ENCODE measurements at places on chromosomes 1 and 21.
A peak's percentile ranks its signal among the peaks of the same experiment; 100 is the strongest.

DNA sequence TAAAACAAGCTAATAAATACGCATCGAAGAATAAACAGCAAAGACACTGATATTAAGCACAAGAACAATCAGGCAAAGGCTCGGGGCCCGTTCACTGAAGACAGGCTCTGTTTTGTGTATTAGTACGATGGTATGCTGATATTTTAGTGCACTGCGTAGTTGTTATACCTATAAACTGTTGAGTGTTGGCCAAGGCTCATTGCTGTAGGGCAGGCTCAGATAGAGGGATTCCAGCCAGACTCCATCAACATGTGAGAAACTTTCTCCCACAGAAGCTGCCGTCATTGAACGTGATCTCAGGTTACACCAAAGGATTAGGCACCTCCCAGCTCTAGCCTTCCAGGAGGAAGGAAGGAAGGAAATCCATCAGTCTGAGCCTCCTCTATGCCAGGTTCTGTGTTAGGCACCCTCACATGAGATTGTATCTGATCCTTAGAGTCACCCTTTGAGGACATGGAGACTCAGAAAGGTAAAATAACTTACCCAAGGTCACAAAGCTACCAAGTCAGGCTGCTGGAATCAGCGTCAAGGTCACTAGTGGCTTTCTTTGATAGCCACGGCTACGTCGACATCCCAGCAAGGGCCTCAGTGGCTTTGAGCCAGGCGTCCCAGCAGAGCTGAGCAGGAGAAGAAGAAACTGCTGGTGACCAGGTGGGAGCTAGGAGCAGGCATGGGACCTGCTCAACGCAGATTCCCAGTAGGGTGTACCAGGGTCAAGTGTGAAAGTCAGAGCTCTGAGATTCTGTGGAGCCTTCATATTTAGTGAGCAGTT lies 14.8 kb downstream of the BCAR3 start:
- DNase-seq = no peak

- no peak for DNase-seq
These were observed 333.6 kb downstream of the KCTD3 start for GRCh38 chr1:215900684-215901083.

DNA sequence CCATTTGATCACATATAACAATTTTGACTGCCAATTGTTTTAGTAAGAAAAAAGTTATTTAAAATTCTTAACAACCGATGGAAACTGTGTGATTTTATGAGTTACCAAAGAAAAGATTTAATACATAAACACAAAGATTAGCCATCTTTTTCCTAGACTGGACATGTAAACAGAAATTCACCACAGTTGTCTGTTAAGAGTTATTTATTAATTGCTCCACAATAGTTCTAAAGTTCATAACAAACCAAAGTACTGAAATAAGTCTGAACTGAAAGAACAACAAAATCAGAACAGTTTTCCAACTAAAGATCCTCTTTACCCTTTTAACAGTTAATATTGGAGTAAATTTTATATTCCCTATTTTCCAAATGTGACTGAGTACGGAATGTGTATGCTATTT lies 8.6 kb downstream of the ZNF281 start:
- DNase-seq = no peak

GRCh38 chr1:233340966-233341516 lies 13.5 kb downstream of the MAP3K21 start:
- DNase-seq = no peak

DNA sequence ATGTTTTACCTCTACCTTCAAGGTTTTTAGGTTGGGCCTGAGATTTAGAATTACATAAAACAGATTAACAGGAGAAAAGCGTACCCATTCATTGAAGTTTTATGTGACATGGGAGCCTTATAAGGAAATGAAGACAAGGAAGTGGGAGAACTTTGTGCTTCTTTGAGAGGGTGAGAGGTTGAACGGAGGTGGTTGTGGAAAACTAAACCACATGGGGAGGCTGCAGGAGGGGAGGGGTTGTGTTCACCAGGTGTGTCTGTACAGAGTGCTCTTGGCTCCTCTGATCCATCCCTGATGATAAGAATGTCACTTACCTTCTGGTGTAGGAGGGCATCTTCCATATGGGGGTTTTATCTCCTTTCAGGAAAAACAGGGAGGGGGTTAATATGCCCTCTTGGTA lies 2.7 kb downstream of the SLX9 start:
- no peak for DNase-seq

DNA sequence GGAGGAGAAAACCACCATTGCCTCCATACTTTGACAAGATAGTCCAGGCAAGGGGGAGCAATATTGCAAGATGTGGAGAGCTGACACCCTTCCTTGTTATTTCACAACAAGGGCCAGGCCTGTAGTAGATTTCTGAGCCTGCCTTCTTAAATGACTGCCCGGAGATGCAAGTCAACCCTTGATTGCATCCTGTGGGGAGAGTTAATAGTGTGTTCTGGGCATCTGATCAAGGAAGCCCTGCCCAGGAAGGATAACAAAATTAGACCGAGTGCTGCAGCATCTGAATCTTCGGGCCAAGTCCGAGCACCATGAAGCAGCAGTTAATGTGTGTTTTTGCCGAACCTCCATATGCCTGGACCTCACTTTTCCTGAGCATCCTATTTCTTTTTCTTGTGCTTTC lies 382.3 kb downstream of the PRDM2 start:
- DNase-seq = no peak

DNA sequence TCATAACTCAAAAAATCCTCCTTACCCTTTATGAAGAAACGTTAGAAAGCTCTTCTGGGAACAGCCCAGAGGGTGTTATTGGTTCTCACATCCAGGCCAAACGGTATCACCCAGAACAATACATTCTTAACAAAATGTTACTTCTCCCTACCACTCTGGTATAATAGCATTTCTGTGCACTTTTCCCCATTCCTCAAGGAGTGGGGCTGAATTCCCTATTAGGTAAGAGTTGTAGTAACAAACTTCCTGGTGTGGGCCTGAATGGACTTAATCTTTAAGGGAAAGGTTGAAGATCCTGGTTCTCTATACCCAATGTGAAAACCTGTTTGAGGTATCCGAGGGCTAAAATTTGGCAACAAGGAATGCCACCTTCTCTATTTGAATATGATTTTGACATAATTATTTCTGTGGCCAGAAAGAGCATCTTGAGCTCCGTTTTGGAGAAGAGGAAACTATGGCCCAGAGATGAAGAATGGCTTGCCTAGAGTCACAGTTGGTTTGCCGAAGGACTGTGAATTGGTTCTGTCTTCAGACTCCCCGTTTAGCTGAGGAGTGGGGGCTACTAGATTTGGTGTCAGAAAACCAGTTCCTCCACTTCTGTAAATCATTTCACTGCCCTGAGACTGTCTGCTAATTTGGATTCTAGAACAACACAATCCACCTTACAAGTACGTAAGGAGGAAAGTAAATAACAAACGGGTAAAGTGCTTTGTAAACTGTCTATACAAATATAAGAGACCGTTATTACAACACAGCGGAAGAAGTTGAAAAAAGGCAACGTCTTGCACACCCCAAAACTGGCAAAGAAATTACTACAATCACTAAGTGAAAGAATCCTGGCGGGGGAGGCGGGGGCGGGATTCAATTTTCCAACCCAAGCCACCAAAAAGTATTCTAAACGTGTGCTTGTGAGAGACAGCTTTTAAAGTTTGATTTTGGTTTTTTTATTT lies 2.3 kb downstream of the ANP32E start:
- DNase-seq = no peak

DNA sequence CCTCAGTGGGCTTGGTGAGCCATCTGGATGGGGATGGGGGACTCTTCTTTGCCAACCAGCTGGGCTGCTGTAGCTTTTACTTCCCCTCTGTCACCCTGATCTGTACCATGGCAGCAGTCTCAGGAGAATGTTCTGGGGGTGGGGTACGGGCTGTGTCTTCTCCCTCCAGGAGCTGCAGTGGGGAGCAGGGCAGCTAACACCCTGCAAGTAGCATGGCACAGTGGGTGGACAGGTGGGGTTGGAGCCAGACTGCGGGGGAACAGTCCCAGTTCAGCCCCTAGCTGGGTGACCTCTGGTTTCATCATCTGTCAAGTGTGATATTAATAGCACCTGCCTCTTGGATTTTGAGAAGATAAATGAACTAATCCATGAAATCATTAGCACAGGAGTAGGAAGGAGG lies 3.1 kb downstream of the NFASC start:
- no peak for DNase-seq

- no peak for DNase-seq
These were observed 1355.7 kb downstream of the BRINP3 start for GRCh38 chr1:189121941-189122340.

GRCh38 chr1:222420633-222421032 lies 127.3 kb downstream of the HHIPL2 start:
- no peak for DNase-seq

GRCh38 chr1:58922302-58923089 lies 138.6 kb upstream of the JUN start:
- peak; percentile 54 for DNase-seq

DNA sequence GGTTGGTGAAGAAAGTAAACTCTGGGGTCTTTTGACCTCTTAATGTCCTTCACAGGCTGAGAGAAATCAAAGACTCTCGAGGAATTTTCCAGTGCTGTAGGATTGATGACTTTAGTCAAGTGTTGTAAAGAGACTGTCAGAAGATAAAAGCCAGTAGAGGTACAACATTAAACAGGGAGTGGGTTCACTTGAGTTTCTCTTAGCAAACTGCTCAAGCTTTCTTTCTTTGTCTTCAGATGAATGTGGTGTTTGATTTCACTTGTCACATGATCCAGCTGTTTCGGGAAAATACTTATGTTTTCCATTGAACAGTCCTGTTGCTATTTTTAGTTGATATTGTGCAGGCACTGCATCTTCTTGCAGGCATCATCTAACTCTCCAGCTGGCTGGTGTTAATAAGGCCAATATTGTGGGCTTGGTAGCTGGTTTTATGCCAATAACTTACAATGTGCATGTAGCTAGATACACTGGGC lies 45.6 kb downstream of the XCL2 start:
- DNase-seq = no peak

GRCh38 chr21:45970674-45971615 lies 10.6 kb upstream of the COL6A1 start:
- DNase-seq = no peak

GRCh38 chr1:97488530-97488929 lies 432.3 kb downstream of the DPYD start:
- DNase-seq = no peak

- no peak for DNase-seq
These were observed 34.5 kb downstream of the MYOM3 start for GRCh38 chr1:24077278-24077978.

DNA sequence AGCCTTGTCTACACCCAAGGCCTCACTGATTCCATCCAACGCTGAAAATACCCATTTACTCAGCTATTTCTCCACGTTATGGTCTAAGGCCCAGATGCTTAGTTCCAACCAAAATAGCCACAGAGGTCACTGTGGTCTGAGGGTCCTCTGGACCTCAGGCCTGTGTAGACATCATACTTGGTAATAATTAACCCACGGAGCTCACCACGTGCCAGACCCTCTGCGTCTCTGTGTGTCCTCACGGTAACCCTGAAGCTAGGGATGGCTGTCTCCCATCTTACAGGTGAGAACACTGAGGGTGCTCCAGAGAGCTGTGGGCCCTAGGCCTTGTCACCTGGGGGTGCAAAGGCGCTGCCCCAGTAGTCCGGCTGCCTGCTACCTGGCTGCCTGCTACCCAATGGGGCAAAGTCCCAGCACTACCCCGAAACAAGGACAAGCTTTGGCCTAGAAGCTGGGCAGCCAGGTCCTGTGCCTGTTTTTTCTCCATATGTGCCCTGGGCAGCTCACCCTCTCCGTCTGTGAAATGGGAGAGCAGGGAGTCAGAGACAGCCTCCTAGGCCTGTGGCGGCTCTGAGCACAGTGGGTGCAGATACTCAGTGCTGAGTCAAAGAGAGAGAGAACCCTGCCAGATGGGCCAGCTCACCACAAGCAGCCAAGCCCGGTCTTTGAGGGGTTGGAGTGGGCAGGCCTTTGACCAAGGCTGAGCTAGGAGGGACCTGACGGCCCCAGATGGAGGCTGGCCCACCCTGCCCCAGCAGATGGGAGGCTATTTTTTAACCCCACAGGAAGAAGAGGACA lies 17.0 kb upstream of the RUNX3 start:
- DNase-seq = no peak
